ENCODE measurements at places on chromosomes 5 and 9.

GRCh38 chr5:17180330-17180843 lies 37.0 kb upstream of the BASP1 start:
- no peak for DNase-seq

DNA sequence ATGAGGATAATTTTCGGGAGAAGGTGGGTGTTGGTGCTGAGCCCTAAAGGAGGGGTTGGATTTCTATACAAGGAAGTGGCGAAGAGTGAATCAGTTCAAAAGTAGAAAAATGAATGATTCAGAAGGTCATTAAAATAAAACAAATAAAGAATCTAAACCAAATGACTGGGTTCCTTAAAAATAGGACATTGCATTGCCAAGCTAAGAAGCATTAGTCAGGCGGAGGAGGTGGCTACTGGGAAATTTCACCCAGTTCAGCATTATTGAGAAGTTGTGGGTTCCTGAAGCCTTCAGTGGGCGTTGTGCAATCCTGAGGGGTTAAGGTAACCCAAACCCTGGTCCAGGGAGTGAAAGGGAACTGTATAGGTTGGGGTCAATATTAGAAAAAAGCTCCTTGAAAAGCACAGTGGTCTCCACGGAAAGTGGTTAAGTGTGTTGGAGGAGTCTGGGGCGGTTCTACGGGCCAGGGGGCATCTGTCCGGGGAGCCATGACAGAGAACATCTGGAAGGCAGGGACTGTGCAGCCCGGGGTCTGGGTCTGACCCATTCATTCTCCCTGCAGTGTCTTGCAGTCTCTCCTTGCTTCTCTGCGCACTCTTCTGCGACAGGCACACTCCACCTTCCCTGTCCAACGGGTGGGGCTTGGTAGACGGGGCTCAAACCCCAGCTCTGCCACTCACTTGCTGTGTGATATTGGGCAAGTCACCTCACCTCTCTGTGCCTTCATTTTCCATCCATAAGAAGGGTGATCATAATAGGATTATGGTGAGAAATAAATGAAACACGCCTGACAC lies 27.6 kb upstream of the DUSP1 start:
- no peak for DNase-seq

DNA sequence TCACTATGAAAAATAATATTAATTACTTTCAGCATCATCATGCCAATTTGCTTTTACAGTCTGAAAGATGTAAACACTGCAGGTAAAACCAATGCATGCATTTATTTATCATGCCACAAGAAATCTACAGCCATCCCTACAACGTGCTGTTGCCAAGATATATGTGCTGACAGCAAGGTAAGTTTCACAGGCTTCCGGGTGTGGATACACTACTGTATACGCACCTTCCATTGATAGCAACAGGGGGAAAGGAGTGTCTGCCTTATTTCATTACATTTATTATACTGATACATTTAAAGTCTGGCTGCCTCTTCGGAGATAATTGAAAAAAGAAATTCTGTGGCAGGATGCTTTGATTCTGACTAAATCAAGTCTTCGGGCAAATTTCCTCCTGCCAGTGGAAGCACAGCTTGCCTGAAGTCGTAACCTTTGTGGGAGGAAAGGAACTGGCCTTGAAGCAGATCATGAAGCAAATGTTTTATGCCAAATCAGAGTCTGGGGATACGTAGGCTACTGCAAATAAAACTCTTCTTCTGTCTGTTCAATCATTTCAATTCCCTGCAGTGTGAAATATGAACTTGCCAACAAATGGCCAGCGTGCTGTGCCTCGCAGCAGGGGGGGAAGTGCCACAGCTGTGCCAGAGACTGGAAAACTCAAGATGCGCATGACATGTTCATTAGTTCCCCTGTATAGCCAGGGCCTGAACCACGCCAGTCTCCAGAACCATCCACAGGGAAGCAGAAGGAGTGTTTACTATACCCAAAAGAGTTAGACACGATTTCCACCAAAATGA lies 268.1 kb downstream of the EFNA5 start:
- no peak for DNase-seq

DNA sequence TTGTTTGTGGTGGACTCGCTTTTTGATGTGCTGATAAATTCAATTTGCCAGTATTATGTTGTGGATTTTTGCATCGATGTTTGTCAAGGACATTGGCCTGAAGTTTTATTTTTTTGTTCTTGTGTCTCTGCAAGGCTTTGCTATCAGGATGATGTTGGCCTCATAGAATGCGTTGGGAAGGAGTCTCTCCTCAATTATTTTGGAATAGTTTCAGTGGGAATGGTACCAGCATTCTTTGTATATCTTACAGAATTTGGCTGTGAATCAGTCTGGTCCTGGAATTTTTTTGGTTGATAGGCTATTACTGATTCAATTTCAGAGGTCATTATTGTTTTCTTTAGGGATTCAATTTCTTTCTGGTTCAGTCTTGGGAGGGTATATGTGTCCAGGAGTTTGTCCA lies 141.4 kb upstream of the RGS7BP start:
- DNase-seq = no peak

DNA sequence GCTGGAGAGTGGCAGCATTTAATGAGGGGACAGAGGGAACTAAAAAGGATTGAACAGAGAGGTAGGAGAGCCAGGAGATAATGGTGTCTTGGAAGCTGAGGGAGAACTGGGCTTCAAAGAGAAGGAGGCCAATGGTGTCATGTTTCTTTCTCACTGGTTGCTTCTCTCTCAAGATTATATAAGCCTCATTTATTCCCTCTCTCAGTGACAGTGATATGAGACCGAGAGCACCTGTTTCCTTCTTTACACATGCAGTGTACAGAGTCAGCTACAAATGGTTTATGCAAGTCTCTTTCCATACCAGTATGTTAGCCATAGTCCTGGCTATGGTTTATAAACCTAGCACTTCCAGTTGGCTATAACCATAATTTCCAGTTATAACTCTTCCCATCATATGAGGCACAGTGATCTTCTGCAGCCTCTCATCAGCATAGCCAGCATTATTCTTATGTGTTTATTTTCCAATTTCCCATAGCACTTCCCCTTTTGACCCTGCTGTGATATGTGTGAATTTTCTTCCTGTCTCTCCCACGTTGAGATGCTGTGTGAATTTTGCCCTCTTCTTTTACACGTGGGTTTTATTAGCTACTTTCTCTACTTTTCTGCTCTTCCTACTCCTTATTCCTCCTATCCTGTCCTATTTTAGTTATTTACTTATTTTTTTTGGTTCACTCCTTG lies 71.2 kb downstream of the UNC13B start:
- DNase-seq = no peak

DNA sequence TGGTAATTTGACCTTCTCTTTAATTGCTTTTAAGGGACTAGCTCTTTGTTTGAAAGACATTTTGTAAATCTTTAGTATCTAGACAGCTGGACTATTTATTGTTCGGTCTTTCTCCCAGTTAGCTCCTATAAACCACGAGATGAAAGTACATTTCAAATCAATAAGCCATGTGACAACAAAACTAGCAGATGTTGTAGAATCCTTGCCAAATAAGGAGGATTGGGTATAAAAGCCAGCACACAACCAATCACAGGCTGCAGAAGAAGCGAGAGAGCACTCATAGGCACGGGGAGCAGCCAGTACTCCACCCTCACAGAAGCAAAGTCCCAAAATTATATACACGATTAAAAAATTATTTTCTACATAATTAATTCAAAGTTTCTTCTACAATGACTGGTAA lies 8.1 kb upstream of the OMD start:
- no peak for DNase-seq

GRCh38 chr5:172743112-172743959 lies 27.7 kb downstream of the DUSP1 start:
- no peak for DNase-seq

DNA sequence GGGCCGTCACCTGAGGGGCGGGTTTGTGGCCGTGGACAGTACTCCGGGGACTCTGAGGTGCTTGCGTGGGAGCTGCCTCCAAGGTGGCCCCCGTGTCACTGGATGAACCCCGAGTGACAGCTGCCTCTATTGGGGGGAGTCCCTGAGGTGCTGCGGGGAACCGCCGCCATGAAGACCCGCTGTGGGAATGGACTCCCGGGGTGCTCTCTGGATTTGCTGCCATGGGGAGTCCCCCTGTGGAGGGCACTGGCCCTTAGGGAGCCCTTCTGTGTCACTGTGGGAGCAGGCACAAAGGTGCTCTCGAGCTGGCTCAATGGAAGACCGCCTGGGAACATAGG lies 100.2 kb upstream of the CCL21 start:
- DNase-seq = no peak

DNA sequence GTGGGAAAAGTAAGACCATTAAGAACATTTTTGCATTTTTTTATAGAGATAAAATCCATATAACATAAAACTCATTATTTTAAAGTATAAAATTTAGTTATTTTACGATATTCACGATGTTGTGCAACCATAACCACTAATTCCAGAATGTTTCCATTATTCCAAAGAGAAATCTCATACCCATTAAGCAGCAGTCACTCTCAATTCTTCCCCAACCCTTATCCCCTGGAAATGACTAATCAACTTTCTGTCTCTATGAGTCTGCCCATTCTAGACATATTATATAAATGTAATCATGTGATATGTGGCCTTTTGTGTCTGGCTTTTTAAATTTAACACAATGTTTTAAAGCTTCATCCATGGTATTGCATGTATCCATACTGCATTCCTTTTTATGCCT lies 115.6 kb upstream of the ADAMTSL1 start:
- no peak for DNase-seq

DNA sequence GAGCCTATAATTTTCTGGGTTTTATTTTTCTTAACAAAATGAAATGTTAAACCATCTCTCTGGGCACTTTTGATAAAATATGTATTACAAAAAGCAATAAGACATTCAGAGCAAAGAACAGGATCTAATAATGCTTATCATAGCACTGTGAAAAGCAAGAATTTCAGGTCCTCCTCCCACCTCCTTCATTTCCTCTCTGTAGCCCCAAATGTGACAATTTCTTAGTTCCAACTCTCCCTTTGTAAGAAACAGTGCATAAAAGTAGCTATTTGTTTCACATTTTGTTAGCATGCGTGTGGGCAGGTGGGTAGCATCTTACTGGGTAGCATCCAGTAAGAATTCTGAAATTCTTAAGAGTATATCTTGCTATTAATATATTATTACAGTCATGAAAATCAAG lies 130.9 kb upstream of the RASA1 start:
- no peak for DNase-seq

GRCh38 chr5:10521466-10522223 lies 42.2 kb upstream of the ANKRD33B start:
- DNase-seq = no peak

DNA sequence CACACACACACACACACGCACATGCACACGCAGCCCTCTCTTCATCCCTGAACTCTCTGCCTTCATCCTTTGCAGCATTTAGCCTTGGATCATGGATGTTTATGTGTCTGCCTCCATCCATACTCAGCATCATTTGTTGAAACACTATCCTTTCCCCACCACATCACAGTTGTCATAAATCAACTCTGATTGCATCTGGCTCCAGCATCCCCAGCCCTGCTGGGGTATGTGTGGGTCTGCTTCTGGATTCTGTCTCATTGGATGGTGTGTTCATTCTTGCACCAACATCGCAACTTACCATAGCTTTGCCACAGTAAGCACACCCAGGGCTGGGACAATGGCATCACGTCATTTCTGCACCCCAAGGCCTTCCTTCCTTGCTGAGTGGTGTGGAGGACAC lies 175.4 kb downstream of the RGS3 start:
- no peak for DNase-seq

- DNase-seq = no peak
These were observed 22.1 kb downstream of the SARDH start for GRCh38 chr9:133715866-133716563.

DNA sequence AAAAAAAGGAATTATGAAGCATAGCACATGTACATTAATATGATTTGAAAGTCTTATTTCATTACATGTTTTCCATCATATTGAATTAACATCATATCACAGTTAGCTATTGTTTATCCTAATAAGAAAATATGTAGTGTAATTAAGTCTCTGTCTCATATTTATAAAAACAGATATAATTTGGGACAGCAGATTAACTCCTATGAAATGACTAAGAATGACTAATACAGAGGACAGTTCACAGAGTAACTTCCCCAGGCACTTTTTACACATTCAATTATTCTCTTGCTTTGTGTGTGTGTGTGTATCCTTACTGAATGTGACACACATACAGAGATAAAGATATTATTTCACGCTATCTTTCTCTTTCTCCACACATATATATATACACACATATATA lies 2400.9 kb upstream of the C9orf72 start:
- DNase-seq = no peak

- DNase-seq = no peak
These were observed 1944.2 kb upstream of the NUDT12 start for GRCh38 chr5:105506692-105507277.

- DNase-seq = no peak
These were observed 454.6 kb downstream of the CETN3 start for GRCh38 chr5:89954916-89955315.

GRCh38 chr9:15138357-15138686 lies 168.7 kb downstream of the TTC39B start:
- no peak for DNase-seq

DNA sequence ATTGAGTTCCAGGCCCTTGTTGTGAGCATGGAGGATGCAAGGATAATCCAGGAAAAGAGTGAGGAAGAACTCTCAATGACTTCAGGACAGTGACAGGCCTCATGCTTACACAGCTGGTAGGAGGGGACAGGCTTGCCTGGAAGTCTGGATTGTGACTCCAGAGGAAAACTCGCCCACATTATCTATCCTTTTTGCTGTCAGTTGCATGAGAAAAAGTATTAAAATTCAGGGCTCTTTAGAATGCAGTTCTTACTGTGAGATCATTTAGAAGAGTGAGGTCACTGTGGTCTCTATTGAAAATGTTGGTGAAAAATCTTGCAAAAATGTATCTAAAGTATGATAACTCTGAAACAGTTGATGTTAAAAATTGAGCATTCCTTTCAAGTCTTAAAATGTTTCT lies 30.5 kb downstream of the NTRK2 start:
- no peak for DNase-seq

GRCh38 chr9:72575666-72576065 lies 54.3 kb downstream of the TMC1 start:
- no peak for DNase-seq

GRCh38 chr5:54719384-54720283 lies 202.1 kb downstream of the SNX18 start:
- no peak for DNase-seq

GRCh38 chr5:113195771-113196170 lies 219.2 kb downstream of the DCP2 start:
- no peak for DNase-seq

- no peak for DNase-seq
These were observed 65.0 kb downstream of the MELK start for GRCh38 chr9:36637491-36638270.

GRCh38 chr5:131774652-131775367 lies 22.0 kb downstream of the FNIP1 start:
- no peak for DNase-seq

DNA sequence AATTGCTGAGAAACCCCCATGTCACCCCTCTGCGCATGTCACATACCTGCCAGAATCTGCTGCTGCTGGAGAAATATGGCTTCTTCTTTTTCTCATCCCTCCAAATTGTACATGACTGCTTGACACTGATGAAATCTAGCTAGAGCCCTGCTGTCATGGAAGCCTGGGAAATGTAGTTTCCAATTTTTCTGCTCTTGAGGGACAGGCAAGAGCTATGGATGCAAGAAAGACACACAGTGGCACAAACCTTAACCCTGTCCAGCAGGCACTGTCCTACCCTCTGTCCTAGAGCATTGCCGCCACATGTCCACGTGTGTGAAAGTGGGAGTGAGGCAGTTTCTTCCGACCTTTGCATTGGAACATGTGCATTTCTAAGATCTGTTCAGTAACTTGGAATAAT lies 255.5 kb upstream of the SEMA6A start:
- DNase-seq = no peak
